ENCODE measurements at places on chromosomes 5 and 9.

- DNase-seq, result no peak
These were observed 466.4 kb downstream of the DMRTA1 start for GRCh38 chr9:22913026-22913425.

- no peak for DNase-seq
These were observed 91.0 kb downstream of the WWC1 start for GRCh38 chr5:168382421-168382820.

DNA sequence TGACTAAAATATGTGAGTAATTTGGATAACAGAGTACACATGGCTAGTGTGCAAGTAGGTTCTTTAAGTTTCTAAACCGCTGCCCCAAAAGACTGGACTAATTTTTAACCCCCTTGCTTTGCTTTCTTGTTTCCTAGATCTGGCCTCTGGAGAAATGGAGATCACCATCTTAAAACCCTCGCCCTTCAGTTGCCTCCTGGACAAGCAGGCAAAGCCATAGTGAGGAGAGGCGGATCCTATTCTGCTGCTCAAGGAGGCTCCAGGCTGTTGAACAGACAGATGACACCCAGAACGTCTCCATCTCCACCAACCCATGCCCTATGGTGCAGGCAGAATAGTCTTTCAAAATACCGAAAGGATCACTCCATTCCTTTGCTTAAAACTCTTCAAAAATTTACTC, 28.6 kb upstream of the ALDH1A1 start:
- no peak for DNase-seq

DNA sequence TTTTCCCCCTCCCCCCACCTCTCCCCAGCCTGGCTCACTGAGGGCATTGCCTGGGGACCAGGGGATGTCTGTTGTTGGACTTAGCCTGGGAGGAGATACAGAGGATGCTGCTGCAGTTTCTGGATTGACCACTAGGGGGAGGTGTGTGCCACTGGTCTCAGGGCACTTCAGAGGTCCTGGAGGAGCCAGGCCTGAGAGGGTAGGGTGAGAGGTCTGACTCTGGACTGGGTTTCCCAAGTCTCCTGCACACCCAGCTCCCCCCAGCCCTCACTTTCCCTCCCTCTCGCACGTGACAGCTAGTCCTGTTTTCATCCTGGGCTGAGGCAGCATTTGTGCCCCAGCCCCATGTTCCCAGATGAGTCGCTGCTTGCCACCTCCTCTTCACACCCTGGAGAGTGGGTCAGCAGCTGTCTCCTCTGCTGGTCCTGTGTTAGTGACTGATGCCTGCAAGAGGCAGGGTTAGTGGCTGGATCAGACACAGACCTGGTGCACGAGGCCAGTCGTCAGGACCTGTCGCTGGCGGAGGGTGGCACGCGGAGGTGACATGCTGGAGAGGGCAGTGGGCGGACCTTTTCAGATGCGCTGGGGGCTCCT, 4.4 kb downstream of the IL3 start:
- DNase-seq, result peak; percentile 71

GRCh38 chr9:78778861-78779374, 482.0 kb downstream of the PSAT1 start:
- DNase-seq, result no peak

DNA sequence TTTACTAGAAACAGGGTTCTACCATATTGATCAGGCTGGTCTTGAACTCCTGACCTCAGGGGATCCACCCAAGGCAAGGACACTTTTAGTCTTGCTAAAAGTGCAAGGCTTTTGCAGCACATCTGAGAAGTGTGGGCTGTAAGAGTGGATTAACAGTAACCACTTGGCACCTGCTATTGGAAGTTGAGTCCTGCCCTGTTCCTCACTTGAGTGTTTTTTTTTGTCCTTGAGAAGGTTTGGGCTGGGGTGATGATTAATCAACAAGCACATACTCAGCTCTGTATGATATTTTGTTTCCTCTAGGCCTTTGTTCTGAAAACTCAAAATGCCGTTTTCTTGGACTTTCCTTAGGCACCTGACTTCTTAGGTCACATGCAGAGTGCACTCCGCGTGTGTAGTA, 37.4 kb downstream of the SNX30 start:
- DNase-seq, result no peak

All from hypothalamus (tissue), 51 donors.